Stimulated activated CD8-positive, alpha-beta memory T cell treated with anti-CD3 and anti-CD28 coated beads, Interleukin-7, amount 100 ng/mL, for 24 hours (primary cell): ENCODE measurements at places on chromosomes 4 and X.

GRCh38 chrX:155819966-155820491 is 61.1 kb upstream of the VAMP7 start:
- no peak for DNase-seq

GRCh38 chr4:145446184-145446583 is 35.5 kb upstream of the SMAD1 start:
- DNase-seq, result no peak

GRCh38 chr4:145203410-145203809 is 23.0 kb upstream of the OTUD4 start:
- DNase-seq, result no peak

GRCh38 chrX:102345916-102346315 is 93.9 kb downstream of the NXF2B start:
- peak; percentile 30 for DNase-seq

GRCh38 chr4:141541851-141542250 is 94.5 kb upstream of the IL15 start:
- DNase-seq, result no peak

- no peak for DNase-seq
Measured at GRCh38 chr4:68287704-68288392, 42.4 kb upstream of the TMPRSS11B start.

GRCh38 chr4:6420972-6421371 is 51.4 kb downstream of the PPP2R2C start:
- no peak for DNase-seq

DNA sequence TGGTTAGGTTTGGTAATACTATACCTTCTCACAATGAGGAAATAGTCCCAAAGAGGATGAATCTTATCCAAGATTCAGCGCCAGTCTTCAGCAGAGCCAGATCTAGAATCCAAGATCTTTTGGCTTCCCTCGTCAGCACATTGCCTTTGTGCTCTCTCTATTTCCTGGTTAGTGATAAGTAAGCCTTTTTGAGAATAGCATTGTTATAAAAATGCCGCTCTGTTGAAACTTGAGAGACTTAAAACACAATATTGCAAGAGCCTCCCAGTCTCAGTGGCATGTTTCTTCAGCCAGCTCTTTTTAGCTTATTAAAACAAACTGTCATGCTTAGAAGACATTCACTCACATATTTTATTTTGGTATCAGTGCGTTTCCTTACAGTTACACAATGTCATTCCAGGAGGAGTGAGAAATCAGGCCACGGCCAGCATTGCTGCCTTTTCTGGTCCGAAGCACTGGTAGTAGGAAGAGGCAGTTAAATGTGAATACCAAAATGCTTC is 141.4 kb downstream of the KLHL8 start:
- no peak for DNase-seq

GRCh38 chrX:8273451-8273895 is 102.4 kb upstream of the VCX2 start:
- no peak for DNase-seq

DNA sequence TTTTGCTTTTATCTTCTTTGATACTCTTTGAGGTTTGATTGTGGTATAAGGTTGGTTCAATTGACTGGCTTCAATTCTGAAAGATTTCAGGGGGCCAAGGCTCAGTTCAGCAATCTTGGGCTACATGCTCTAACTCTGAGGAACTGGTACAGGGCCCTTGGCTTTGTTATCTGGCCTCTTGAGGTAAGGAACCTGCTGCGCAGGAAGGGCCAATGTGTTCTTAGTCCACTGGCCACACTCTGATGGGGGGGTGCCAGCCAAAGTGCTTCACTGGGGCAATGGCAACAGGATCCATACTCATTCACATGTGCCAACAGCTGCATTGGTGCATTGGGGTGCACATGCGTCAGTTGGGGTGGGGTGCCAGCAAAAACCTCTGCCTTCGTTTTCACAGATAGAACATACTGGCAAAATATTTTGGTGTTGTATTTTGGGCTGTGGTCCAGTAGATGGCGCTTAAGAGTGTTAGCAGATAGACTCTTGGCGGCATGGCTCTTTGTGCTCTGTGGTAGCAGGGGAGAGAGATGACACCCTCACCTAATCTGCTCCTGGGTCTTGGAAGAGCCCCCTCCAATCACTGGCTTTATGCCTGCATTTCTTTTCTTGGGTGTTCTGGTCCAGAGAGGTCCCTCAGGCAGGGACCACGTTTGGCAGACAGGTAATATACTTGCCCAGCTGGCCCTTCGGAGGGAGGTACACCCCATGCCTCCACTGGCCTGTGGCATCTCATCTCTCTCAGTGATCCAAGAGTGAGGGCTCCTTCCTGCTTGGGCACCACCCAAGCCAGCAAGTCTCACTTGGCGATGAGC is 42.9 kb downstream of the NDST3 start:
- DNase-seq, result no peak

DNA sequence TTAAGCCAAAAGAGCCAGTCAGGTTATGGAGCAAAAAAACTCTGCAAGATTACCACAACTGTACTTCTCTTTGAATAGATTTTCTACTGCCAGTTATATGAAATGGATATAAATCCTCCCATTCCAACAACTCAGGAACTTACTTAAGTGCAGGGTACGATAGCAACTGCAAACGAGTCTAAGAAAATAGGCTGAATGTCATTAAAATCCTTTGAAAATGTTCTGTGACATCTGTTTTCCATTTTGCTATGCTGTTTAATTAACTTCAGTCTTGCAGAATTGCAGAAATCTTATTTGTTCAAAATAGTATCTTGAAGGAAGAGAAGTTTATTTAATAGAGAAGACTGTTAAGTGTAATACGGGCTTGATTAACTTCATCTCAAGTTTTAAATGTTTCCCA is 243.8 kb downstream of the PALLD start:
- DNase-seq, result no peak

DNA sequence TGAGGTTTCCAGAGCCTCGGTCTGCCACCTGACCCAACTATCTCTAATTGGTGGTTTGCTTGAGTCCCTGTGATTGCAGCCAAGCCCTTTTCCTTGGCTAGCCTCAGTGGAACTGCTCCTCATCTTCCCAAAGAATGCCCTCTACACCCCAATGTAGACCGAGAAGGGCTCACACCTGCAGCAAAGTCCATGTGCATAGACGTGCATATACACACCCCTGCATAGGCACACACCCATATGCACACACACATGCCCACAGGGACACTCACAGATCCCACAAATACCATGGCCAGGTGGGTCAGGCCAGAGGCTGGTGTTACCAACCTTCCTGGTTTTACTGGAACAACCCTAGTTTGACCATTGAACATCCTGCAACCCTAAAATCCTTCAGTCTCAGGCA is 332 bp downstream of the AWAT2 start:
- no peak for DNase-seq

DNA sequence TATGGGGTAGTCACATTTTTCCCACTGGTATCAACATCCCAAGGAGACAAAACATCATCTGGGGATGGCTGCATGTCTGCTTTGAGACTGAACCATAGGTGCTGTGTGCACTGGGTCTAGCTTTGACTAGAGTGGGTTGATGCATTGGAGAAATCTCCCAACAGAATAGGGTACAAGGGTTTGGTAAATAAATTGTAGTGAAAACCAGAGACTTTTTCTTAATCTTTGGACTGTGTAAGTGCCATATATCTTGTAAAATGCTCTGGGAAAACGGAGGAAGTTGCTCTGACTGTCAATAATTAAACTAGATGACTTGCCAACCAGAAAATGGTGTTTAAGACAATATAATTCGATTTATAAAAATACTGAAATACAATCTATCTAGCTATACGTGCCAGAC is 1064.0 kb upstream of the SLIT2 start:
- DNase-seq, result no peak

DNA sequence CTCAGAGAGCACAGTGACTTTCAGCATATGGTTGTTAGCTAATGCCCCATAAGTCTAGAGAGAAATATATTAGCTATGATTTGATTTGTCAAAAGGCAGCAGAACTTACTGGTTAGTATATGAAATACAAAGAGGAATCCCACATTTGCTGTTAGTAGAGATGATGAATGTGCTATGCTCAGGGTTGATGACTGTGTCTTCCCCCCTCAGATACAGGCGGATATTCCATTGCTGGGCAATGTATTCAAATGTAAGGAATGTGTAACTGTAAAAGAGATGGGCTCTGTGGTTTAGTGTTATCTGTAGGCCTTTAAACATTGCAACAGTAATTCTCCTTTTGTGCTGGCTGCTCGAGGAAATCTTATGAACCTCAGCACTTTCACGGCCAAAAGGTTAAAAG is 528.9 kb upstream of the ARX start:
- no peak for DNase-seq

- DNase-seq, result no peak
Measured at GRCh38 chrX:26922278-26922677, 540.9 kb downstream of the PPP4R3C start.

DNA sequence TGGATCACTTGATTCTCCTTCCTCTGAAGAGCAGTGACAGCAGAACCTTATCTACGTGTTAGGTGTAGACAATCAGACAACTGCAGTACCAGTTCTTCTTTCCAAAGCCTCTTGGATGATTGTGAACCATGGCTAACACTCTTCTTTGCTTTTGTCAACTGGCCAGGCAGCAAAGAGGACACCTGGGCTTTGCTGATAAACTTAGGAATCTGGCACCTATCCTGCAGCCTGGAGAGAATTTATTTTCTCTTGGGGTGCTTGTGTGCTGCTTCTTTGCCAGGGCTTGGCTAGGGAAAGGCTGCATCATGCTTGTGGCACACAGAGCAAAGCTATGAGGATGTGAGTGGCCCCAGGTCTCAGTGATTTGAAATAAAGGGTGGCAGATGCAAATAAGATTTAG is 77.4 kb downstream of the ANAPC4 start:
- no peak for DNase-seq
